AML-193 (cell line): ENCODE measurements at places on chromosomes 6 and 20.

DNA sequence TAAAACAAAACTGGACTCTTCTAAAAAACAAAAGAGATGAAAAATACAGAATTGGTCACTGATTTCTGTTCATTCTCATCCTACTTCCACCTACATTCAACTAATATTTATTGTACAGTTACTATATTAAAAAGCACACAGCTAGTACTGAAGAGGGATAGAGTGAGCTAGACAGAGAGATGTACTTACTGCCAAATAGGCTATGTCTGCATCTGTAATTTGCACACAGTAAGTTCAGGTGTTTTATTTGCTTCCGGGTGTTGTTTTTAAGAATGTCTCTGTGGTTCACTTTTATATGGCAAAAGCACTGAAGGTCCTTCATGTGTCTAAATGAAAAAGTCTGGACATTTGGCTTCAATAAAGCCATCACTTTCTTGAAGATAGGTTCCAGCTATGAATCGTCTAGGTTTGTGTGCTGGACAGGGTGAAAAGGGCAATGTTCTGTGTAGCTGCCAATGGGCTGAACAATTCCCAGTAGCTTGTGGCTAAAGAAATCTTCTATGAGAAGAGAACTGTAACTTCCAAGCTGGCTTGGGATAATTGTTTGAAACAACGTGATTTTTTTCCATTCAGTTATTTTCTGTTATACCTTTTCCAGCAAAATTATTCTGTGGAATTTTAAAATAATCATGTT lies 47.3 kb downstream of the EPB41L2 start:
- no peak for DNase-seq

- peak; percentile 96 for DNase-seq
These were observed 45.8 kb downstream of the TM9SF4 start for GRCh38 chr20:32155017-32155981.

DNA sequence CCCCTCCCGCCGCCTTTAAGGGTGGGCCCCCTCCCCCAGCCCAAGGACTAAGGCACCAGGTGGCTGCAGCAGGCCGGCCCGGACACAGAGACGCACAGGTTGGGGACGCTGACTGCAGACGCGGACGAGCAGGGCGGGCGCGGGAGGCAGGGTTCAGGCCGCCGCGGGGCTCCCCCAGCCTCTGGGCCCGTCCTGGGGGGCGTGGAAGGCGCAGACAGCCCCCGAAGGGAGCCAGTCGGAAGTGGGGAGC lies 9.3 kb downstream of the DUSP15 start:
- DNase-seq = no peak

- DNase-seq = no peak
These were observed 20.2 kb downstream of the KCNK15 start for GRCh38 chr20:44765701-44766347.

DNA sequence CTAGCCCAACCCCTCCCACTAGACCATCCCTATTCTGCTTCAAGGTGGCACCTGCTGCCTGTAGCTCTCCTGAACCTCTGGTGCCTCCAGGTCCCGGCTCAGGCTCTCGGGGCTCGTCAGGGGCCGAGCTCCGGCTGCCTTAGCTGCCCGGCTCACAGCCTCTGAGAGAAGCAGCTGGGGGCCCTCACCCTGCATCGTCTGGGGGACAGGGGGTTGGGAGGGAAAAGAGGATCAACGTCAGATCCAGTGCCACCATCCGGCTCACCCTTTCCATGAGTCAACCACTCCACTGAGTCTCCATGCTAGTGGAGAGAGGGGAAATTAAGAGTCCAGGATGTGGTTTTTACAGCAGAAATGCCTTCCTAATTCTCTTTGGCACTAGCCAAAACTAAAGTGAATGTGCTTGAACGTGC lies 13.0 kb downstream of the BAG6 start:
- DNase-seq = no peak

GRCh38 chr6:123527406-123527805 lies 109.3 kb downstream of the TRDN start:
- no peak for DNase-seq

- no peak for DNase-seq
These were observed 52.8 kb downstream of the MRPL14 start for GRCh38 chr6:44074439-44074812.

- no peak for DNase-seq
These were observed 143.5 kb downstream of the ZFP64 start for GRCh38 chr20:52047811-52048764.

- peak; percentile 45 for DNase-seq
These were observed 98.3 kb downstream of the RAMACL start for GRCh38 chr6:166488076-166488685.

GRCh38 chr20:62740286-62741141 lies 31.9 kb downstream of the NTSR1 start:
- peak; percentile 90 for DNase-seq

DNA sequence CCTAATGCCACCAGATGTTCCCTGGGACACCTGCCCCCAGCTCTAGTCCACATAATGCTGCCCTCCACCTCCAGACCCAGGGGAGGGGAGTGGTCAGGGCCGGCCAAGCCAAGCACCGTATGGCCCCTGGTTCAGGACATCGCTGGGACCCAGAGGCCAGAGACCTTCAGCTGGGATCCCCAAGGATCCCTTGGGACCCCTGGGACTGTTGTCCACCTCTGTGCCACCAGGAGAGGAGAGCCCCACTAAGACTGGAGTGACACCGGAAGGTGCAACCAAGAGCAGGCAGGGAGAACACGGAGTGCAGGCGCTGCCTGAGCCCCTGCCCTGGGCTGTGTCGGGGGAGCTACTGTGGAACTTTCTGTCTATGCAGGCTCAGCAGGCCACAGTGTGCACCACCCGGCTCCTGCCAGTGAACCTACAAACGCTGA lies 43.6 kb downstream of the CTCFL start:
- DNase-seq = no peak
